ENCODE measurements at places on chromosomes 3 and 15.

DNA sequence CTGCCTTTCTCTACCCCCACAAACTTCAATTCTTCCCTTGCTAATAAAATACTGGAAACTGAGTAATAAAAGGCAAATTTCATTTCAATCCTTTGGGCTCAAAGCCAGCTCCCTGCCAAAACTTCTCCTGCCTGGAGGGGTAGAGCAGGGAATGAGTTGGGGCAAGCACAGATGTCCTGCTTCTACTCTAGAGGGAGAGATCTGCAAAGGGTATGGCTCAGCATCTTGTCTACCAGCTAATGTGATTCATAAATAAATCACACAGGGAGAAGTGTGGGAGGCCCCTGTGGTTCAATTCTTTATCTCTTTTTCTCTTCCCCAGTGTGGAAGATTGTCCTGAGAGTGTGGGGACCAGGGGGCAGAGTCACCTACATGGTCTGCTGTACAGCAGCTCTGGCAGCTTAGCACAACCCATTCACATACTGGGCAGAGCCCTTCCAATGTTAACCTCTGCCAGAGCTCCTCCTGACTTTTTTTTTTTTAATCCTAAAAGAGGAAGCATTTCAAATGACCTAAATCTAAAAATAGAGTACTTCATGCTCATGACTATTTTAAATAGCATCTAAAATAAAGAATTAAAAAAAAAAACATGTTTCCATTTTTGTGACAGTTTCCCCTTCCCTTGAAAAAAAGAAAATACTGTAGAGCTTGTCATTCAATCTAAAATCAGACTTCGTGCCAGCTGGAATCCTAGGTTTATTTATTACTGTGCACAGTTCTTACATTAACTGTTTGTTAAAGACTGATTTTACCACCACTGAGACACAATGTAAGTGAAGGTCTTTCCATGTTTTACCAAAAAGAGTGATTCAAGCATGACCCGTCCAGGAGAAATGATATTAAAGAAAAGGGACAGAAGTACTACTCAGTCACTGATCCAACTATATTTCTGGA is 1083.7 kb upstream of the CFAP20DC start:
- DNase-seq = no peak

- no peak for DNase-seq
Measured at GRCh38 chr3:188037195-188037718, 116.7 kb upstream of the LPP start.

DNA sequence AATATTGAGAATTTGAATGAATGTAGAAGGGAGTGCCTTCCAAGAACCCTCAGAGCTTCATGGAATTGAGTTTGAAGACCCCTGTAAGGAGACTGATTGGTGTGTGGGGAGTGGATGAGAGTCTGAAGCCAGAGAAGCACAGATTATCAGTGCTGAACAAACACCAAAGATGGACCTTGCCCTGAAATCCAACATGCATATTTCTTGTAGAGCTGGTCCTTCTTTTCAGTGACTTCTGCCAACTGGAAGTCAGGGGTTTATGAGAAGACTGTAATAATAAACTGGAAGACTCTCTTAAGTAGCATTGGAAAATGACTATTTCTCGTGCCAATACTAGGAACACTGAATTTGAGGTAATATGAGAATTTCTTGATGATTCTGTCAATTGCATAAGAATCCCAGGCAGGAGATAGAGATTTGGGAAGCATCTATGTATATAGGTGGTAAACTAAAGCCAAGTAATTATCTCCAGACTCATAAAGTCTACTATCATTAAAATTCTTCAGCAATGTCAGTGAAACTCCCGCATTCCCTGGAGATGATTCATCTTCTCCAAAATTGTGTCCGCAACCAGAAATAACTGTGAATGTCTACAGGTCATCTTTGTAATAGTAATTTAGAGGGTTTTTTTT is 213.8 kb downstream of the IL5RA start:
- DNase-seq = no peak

- DNase-seq = no peak
Measured at GRCh38 chr3:195556390-195556789, 13.3 kb upstream of the PPP1R2 start.

DNA sequence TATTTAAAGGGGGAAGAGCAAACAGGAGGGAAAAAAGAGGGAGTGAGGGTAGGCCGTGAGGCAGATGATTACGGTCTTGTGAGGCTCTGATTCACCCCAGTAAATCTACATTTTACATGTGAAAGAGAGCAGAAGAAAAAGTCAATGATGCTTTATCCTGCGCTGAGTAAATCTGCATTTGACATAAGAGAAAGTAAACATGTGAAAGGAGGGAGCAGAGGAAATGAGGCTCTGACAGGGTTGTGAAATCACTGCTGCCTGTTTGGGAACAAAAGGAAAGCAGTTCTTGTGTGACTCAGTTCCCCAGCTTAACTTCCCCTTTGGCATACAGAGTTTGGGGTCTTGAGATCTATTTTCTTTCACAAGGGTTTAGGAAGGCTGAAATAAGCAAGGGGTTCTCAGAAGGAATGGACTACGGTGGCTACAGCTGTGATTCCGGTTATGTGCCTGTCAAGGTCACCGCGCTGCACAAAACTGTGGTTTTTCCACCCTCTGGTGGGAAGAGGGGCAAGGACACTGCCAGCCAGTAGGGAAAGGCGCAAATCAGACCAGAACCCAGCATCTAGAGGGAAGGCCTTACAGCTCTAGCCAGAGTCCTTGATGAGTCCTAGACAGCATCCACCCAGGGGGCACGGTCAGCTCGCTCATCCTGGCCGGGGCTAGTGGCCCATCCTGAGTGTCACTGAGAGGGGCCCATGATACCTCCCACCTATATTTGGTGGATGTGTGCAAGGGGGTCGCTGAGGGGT is 18.9 kb upstream of the HCN4 start:
- DNase-seq = no peak

DNA sequence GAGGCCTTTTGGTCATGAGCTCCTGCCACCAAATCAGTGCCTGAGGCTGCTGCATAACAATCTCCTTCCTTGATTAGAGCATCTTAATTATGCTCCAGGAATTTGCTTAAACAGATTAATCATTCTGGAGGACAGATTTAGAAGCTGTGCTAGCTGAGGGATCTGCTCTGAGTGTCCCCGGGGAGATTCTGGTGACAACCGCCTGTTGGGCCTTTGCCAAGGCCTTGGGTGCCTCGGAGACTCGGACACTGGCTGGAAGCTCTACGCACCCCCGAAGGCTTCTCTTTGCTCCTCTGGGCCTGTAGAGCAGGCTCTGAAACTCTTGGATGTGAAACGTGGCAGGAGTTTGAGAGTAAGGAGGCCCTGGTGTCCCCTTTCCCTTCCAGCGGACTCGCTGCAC is 264.1 kb downstream of the CD47 start:
- DNase-seq = no peak

- DNase-seq = no peak
Measured at GRCh38 chr3:172087602-172088580, 48.5 kb downstream of the FNDC3B start.

DNA sequence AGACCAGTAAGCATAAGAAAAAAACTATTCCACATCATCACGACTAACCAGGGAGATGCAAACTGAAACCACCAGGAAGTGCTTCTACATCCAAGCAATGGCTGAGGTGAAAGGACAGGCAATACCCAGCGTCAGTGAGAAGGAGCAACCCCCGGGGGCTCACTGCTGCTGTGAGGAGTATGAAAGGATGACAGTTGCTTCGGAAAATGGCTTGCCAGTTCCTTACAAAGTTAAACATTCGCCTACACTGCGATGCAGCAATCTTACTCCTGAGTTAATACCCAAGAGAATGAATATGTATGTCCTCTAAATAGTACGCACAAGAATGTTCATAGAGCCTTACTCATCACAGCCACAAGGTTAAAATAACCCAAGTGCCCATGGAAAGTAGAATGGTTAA is 13.3 kb upstream of the PLXNA1 start:
- no peak for DNase-seq

- no peak for DNase-seq
Measured at GRCh38 chr3:13253208-13253937, 166.7 kb downstream of the NUP210 start.

- DNase-seq = no peak
Measured at GRCh38 chr15:100429116-100429728, 87.4 kb upstream of the ADAMTS17 start.

Data from activated CD8-positive, alpha-beta memory T cell treated with anti-CD3 and anti-CD28 coated beads for 1 hour (primary cell).